ENCODE measurements at places on chromosomes 12 and 14. TPM values are rescaled to one million over a fixed set of nuclear protein-coding genes. Genes with fewer than 3 reads are reported as not detected.

PLEKHH1 gene
- total RNA-seq: 3.1 TPM

NTN4 gene
- total RNA-seq: 74.5 TPM

RNASE13 gene
- total RNA-seq: not detected

NUDT14 gene
- 43.9 TPM for total RNA-seq

STAB2 gene
- not detected for total RNA-seq
